ENCODE measurements at places on chromosomes 12 and 14.

DNA sequence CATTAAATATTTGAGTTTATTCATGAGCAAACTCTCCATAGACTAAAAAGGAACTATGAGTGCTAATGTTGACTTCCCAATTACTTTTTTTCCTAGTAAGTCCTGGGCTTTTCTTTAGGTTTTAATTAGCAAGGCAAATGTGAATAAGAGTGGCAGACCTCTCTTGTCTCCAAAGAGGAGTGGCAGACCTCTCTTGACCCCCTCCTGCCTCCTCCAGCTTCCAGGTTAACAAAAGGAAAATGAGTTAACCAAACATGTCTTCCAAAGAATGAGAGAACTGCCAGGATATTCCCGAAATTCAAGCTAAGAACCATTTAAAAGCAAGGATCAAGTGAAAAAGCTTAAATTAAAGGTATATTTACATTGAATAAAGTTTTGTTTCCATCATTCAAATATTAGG is 253.2 kb downstream of the MDGA2 start:
- DNase-seq = no peak

DNA sequence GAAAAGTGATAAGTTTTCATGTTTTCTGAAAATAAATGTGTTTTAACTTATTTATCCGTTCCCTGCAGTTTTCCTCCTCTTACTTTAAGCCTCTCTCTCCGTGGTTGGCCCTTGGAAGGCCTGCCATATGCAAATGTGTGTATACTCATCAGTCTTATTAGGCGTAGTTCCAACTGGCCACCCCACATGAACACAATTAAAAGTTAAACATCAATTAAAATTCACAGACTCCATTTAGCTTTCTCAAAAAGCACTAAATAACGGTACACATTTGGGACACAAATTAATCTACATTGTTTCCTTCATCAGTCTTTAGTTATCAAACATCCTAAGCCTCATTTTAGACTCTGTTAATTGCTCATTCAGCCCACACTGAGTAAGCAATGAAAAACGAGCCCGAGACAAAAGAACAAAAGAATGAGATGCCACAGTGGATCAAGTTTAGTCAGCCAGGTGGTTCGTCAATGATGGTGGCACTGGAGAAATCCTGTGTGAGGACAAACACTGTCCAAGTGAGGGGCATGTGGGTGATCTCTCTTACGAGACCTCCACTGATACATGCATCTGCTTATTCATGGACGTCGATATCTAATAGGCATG is 76.0 kb upstream of the TMCC3 start:
- DNase-seq = no peak

- no peak for DNase-seq
Measured at GRCh38 chr12:109720857-109721189, 7.2 kb downstream of the FAM222A start.

- no peak for DNase-seq
Measured at GRCh38 chr14:89690139-89690538, 264.4 kb downstream of the EFCAB11 start.

DNA sequence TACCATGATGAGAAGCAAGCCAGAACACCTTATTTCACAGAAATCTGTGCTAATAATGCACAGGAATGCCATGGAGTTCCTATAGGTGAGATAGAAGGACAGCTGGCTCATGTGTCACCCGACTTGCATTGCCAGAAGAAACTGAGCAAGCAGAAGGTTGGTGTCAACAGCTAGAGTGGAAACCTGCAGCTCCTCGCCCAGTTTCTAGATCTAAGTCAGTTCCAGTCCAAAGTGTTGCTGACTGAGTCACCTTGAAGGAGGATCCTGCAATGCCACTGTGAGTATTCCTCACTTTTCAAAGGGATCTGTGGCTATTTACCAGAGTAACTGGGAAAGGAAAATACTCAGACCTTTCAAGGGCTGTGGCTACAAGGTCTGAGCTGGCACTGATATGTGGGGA is 17.1 kb downstream of the CDKL1 start:
- DNase-seq = no peak

- DNase-seq = no peak
Measured at GRCh38 chr12:110134691-110135411, 10.7 kb downstream of the IFT81 start.

DNA sequence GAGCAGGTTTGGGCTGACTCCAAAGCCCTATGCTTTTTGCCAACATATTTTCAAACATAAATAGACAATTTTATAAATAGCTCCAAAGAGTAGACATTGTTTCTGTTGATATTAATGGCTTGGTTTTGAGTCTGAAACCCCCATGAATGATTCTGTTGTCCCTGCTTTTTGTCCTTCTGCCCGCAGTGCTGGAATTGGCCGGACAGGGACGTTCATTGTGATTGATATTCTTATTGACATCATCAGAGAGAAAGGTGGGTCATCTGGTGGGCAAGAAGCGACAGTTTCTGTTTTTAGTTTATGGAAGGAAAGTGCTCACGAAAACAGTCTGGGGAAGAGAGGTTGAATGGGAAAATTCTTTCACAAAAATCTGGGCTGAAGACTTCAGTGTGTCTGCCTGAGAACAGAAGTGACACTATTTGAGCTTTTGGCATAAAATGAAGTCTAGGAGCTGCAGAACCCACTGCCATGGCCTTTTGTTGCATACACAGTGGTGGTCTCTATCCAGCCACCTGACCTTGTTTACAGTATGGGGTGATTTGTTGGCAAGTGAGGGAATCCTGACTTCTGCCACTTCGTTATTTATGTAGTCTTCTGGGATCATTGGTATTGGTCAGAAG is 69.6 kb downstream of the PTPN11 start:
- no peak for DNase-seq

GRCh38 chr12:65560286-65560685 is 264.0 kb upstream of the HMGA2 start:
- DNase-seq = no peak

- no peak for DNase-seq
Measured at GRCh38 chr12:99453836-99454538, 193.6 kb upstream of the GARIN6 start.

DNA sequence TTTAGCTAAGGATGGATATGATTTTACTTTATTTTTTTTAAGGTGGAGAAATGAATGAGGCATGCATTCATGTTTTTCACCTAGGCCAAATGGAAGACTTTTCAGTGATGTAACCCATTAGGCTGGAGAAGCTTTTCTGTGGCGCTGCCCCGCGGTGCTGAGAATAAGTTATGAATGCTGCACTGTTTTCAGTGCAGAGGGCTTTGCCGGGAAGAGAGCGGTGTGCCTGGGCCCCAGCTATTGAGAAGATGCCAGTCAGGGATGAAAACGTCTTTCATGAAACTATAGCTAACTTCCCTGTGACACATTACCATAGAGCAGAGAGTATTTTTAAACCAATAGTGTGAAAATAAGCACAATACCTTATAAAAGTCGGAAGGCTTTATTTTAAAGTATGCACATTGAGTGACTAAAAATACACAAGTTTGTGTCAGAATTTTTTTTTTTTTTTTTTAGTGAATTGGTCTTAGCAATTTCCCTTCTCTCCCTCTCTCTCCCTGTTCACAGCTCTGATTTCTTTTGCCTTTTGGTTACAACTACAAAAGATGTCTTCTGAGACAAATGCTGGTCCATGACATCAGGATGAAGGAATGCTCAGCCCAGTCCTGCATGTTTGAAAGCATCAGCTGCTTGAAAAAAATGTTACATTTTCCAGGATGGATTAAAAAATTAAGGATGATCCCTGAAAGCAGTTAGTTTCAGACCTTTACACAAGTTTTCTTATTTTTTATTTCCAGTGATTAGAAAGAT is 48.3 kb downstream of the NPAS3 start:
- DNase-seq = no peak
